RKO (cell line): ENCODE measurements at places on chromosomes 11 and 22.

DNA sequence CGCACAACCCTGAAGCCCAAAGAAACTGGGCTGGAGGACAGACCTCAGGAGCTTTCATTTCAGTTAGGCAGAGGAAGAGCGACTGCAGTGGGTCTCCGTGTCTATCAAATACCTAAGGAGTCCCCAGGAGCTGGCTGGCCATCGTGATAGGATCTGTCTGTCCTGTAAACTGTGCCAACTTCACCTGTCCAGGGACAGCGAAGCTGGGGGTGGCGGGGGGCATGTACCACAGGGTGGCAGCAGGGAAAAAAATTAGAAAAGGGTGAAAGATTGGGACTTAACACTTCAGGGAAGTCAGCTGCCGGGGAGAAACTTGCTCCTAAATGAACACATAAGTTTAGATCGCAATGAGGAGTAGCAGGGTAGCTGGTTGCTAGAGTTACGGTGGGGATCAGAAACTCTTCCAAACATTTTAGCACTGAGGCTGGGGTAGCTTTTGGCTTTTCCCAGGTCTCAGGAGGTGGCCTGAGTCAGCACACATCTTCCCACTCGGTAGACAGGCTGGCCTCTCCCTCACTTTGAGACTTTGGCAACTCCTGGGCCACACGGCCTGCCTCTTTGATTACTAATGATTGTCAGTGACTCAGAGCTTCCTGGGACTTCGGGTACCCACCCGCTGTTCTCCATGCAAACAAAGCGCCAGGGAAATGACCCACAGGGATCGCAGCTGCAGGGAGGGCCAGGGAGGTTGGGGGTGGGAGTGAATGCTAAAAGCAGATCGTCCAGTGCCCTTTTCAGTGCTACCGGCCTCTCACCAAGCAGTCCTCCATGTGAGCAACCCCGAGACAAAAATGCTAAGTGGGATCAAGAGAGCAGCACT is 2.9 kb upstream of the MTFP1 start:
- DNase-seq: peak; percentile 99

DNA sequence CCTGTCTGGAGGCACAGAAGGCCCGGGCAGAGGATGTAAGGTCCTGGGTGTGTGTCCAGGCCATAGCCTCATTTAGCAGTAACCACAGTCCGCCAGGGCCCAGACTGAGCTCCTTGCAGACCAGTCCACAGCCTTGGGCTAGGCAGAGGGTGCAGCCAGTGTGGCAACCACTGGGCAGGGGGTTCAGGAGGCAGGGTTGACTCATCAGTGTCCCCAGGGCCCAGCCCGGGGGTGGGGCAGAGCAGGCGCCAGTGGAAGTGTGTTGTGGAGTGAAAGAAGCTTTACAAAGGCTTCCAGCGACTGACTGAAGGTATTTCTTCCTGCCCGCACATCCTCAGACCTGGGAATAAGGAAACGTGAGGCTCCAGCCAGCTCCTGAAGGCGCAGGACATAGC is 27.7 kb upstream of the WNT11 start:
- DNase-seq: no peak

- DNase-seq: no peak
Measured at GRCh38 chr22:36797911-36798673, 18.7 kb downstream of the PVALB start.

- no peak for DNase-seq
Measured at GRCh38 chr11:57330029-57330428, 5.3 kb upstream of the TNKS1BP1 start.

DNA sequence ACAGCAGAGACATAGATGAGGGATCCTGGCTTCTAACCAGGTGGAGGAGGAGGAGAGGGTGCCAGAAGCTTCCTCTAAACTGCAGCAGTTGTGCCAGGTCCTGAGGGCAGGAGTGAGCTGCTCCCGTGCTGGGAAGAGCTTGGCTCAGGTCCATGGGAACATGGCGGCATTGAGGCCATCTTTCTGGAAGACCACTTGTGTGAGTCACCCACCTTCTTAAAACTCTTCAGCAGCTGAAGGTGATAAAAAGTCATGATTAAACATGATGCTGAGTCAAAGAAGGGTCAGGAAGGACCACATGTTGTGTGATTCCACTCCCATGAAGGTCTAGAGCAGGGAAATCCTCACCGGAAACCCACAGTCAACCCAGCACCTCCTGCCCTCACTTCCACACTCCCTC is 35.1 kb downstream of the LINC01488 start:
- no peak for DNase-seq

DNA sequence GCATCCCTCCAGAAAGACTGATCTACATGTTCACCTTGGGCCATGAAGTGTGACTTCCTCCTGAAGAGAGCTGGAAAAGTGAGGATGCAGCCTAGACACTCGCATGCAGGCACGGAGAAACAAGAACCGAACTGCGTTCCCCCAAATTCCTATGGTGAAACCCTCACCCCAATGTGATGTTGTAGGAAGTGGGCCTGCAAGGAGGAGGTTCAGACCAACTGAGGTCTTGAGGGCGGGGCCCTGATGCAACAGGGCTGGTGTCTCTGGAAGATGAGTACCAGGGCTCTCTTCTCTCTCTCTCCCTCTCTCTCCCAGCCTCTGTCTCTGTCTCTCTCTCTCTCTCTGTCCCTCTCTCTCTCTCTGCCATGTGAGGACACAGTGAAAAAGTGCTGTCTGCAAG is 501.1 kb downstream of the BRD1 start:
- no peak for DNase-seq

- DNase-seq: no peak
Measured at GRCh38 chr11:7749456-7749855, 43.2 kb upstream of the OVCH2 start.

DNA sequence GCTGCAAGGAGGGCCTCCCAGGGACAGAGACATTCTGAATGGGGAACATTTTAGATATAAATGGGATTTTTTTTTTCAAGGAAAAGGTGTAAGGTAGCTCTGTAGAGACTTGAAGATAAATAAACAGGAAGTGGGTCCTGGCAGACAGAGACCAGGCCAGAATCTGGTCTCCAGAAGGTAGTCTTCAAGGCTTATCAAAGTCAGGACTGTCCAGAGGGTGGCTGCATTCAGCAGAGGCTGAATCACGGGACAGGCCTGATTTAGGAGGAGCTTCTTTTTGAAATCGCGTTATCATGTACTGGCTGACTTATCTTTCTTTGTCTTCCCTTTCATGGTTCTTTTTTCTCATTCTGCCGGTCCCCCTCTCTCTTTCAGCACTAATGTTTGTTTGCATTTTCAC is 542.9 kb downstream of the NTM start:
- no peak for DNase-seq

DNA sequence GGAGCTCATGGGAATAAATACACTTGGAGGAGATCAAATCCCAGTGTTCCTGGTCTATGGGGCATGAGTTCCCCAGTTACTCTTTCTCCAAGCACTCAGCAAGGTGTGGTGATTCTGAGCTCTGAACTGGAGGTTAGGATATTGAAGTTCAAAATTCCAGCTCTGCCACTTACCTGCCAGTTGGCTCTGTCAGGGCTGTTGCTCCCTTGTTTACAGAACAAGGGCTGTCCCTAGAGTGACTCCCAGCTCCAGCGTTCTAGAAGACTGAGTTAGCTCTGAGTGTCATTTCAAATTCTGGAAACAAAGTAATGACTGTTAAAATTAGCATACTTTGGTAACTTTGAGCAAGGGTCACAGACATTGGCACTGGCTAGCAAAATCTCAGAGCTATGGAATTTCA is 69.7 kb upstream of the ZBED5 start:
- no peak for DNase-seq

DNA sequence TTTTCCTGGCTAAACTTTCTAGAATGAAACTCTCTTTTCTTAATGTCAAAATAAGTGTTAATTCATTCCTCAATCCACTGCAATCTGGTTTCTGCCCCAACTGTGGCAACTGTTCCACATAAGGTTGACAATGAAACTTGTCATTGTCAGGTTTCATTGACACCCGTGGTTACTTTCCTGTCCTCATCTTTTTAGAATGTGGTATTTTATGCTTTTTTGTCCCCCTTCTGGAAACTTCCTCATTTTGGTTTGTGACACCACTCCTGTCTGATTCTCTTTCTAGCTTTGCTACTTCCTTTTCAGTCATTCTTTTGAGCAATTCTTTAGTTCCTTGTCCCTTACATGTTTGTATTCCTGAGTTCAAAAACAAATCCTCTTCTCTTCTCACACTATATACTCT is 7.5 kb upstream of the PDE3B start:
- no peak for DNase-seq
